ENCODE measurements at places on chromosomes 1 and 21.

DNA sequence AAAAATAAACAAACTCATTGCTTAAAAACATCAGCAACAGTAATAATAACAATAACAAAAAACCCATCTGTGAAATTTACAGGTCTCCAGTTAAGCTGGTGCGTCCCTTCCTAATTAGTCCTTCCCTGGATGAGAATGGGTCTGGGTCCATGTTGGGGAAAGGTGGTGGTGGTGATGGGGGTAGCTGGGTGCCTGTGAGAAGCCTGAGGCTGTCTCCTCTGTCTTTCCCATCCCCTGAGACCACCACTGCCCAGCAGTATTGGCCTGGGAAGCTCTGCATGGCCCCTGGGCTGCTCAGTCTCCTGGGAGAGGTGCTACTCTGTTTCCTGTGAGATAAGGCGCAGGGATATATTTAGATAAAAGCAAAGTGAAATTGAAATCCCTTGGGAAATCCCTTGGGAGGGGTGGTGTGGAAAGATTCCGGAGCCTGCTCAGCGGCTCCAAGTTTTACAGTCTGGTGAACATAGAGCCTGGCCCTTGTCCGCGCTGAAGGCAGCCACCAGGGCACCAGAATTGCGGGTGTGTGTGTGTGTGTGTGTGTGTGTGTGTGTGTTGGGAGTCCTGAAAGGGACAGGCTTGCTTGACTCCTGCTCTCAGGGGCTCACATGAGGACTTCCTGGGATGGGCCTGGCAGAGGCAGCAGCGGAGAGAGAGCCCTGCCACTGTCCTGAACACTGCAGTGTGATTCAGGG lies 150.2 kb downstream of the FOXD2 start:
- no peaks in the 10 kb centered on the region for H3K27me3 ChIP-seq
- H3K4me3 ChIP-seq: no peak overlapping the region
- no peaks in the 10 kb centered on the region for H3K36me3 ChIP-seq
- DNase-seq: no peak
- no peak overlapping the region for H3K27ac ChIP-seq
- no peaks in the 10 kb centered on the region for H3K4me1 ChIP-seq

- DNase-seq: peak; percentile 43
- H3K4me1 ChIP-seq: peaks cover 85% of the 10 kb centered on the region
- no peaks in the 10 kb centered on the region for H3K27me3 ChIP-seq
- H3K4me3 ChIP-seq: no peak overlapping the region
- peak overlapping the region; percentile 92 for H3K27ac ChIP-seq
Measured at GRCh38 chr1:181135437-181135731, 46.9 kb downstream of the IER5 start.

DNA sequence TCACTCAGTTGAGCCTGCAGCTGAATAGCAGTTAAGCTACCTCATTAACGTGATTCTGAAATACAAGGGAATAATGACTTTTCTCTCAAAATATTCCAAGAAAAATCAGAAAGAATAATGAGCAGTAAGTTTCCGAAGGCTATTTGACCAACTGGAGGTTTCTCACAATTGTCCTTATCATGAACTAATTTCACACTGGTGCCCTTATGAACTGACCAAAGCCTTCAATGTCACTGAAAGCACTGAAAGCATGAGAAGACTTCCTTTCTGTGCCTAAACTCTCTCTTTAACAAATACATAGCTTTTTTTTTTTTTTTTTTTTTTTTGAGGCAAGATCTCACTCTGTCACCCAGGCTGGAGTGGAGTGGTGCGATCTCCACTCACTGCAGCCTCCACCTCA lies 18.8 kb downstream of the EIF4G3 start:
- no peak for DNase-seq
- H3K4me1 ChIP-seq: no peaks in the 10 kb centered on the region
- no peak overlapping the region for H3K27ac ChIP-seq
- H3K27me3 ChIP-seq: no peaks in the 10 kb centered on the region

GRCh38 chr1:15981679-15982078 lies 5.8 kb upstream of the ZBTB17 start:
- no peaks in the 10 kb centered on the region for H3K27me3 ChIP-seq
- no peak overlapping the region for H3K4me3 ChIP-seq
- no peak for DNase-seq
- H3K36me3 ChIP-seq: no peaks in the 10 kb centered on the region
- no peak overlapping the region for H3K27ac ChIP-seq

GRCh38 chr1:194281376-194281775 lies 1095.0 kb upstream of the B3GALT2 start:
- H3K4me1 ChIP-seq: peaks cover 3% of the 10 kb centered on the region
- no peaks in the 10 kb centered on the region for H3K36me3 ChIP-seq
- no peaks in the 10 kb centered on the region for H3K27me3 ChIP-seq
- H3K27ac ChIP-seq: no peak overlapping the region
- H3K4me3 ChIP-seq: no peak overlapping the region

DNA sequence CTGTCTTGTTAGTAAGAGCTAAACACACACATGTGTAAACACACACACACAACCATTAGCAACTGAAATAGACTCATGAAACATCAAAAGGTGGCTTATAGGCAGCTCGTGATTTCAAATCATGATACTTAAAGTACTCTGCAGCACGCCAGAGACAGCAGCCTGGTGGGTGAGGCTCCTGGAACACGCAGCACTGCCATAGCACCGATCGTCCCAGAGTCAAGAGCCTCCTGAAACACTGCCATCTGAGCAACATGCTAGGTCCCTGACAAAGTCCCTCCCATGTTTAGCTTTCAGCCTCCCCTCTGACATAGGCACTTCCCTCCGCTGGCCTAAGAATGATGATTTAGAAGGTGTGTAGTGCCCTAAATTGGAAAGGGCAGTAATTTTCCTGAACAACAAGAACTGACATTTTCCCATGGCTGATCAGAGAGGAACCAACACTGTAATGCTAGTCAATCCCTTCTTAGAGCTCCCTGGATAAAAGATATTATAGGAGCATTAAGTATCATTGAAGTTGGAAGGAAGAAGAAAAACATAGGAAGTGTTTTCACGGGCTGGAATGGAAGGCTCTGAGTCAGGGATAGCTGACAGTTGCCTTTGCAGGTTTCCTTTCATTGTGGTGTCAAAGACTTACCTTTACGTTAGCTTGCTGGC lies 14.1 kb upstream of the DPT start:
- no peaks in the 10 kb centered on the region for H3K27me3 ChIP-seq
- no peaks in the 10 kb centered on the region for H3K4me1 ChIP-seq
- no peaks in the 10 kb centered on the region for H3K36me3 ChIP-seq
- H3K4me3 ChIP-seq: no peak overlapping the region

DNA sequence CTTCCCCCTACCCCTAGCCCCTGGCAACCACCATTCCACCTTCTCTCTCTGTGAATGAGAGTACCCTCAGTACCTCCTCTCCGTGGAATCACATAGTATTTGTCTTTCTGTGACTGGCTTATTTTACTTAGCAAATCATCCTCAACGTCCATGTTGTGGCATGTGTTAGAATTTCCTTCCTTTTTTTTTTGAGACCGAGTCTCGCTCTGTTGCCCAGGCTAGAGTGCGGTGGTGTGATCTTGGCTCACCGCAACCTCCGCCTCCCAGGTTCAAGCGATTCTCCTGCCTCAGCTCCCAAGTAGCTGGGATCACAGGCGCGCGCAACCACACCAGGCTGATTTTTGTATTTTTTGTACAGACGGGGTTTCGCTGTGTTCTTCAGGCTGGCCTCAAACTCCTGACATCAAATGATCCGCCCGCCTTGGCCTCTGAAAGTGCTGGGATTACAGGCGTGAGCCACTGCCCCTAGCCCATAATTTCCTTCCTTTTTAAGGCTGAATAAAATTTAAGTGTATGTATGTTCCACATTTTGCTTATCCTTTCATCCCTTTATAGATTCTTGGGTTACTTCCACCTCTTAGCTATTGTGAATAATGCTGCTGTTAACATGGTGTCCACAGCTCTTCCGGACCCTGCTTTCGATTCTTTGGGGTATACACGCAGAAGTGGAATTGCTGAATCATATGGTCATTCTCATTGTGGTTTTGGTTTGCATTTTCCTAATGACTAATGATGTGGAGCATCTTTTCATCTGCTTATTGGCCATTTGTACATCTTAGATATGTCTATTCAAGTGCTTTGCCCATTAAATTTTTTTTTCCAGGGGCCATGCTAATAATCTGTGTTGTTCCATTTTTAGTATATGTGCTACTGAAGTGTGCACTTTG lies 32.3 kb downstream of the ERRFI1 start:
- peaks cover 10% of the 10 kb centered on the region for H3K4me1 ChIP-seq
- H3K36me3 ChIP-seq: no peaks in the 10 kb centered on the region

DNA sequence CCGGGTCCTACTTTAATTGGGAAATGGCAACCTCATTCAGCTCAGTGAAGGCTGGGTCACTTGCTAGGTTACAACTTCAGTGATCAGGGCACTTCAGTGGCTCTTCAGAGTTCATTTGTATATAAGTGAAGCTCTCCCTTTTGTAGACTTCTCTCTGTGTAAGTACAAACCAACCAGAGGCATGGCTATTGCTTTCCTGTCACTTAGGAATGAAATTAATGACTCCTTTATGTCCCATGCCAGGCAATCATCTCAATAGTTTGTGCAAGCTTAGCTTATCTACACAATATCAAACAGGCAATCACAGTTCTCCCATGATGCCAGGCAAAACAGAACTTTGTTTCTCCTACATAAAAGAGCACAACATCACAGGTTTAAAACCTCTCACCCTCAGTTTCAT lies 22.8 kb upstream of the CTBS start:
- no peak overlapping the region for H3K27ac ChIP-seq
- DNase-seq: no peak
- H3K27me3 ChIP-seq: no peaks in the 10 kb centered on the region
- H3K4me3 ChIP-seq: no peak overlapping the region
- H3K36me3 ChIP-seq: no peaks in the 10 kb centered on the region

DNA sequence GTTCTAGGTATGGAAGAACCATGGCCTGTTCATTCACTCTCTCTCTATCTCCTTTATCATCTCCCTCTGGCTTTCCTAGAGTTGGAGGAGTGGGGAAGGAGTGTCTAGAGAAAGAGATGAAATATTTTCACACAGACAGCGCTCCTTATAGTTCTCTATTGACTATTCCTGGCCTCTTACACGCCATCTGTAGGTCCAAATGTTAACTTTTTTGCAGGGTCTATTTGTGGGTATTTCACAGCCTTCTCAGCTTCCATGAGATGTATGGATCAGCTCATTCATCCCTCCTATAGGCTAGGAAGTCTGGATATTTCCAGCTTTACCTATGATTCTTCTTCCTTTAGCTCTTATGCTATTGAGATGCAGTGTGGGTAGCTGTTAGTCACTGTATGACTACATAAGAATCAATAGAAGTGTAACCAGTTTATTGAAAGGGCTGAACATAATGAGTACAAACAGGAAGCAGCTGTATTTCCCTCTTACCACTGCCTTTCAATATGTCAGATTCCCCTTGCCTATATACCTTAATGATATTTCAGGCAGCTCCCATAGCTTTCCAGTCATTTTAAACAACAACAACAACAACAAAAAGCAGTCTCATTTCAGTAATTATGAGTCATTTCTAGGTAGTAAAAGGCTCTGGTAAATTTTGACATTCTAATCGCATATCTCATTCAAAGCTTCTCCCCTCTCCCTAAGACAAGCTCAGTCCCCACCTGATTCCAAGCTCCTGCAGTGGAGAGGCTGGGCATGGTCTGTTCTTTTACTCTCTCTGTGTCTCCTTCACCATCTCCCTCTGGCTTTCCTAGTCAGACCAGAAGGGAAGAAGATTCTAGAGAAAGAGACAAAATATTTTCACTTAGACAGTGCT lies 149.5 kb downstream of the TTLL7 start:
- no peak overlapping the region for H3K27ac ChIP-seq
- no peaks in the 10 kb centered on the region for H3K27me3 ChIP-seq
- no peaks in the 10 kb centered on the region for H3K36me3 ChIP-seq
- H3K4me1 ChIP-seq: no peaks in the 10 kb centered on the region
- DNase-seq: no peak
- H3K4me3 ChIP-seq: no peak overlapping the region

- DNase-seq: peak; percentile 50
- no peaks in the 10 kb centered on the region for H3K36me3 ChIP-seq
- H3K4me3 ChIP-seq: no peak overlapping the region
- H3K4me1 ChIP-seq: peaks cover 2% of the 10 kb centered on the region
- H3K27ac ChIP-seq: no peak overlapping the region
Measured at GRCh38 chr1:156140879-156141707, 12.3 kb upstream of the SEMA4A start.

DNA sequence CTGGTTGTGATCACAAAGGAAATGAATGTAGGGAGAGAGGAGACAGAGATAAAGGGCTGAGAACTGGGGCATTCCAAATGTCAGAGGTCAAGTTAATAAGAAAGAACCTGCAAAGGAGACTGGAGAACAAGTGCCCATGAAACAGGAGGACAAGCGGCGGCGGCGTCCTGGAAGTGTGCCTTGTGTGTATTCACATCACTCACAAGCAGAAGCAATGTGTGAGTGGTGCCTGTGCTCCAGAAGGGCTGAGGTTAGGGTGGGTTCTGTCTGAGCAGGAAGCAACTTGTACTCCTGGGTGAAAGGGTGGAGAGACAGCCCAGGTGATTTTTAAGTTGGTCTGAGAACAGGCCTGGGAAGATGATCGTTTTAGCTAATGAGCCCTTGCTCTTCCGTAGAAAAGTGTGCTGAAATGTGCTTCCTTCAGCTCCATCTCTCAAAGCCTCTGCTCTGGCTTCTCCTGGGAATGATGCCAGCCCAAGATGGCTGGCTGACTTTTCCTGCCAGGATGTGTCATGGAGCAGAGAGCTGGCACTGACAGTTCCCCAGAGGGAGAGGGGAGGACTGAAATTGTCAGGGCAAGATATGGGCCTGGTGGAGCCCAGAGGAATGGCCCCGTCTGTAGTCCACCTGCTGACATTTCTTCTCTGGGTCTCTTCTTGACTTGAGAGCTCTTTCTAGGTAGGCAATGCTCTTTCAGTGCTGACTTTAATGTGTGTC lies 25.1 kb upstream of the PLEKHA6 start:
- H3K27ac ChIP-seq: no peak overlapping the region
- H3K4me1 ChIP-seq: no peaks in the 10 kb centered on the region
- no peaks in the 10 kb centered on the region for H3K27me3 ChIP-seq
- no peak for DNase-seq
- H3K36me3 ChIP-seq: no peaks in the 10 kb centered on the region

DNA sequence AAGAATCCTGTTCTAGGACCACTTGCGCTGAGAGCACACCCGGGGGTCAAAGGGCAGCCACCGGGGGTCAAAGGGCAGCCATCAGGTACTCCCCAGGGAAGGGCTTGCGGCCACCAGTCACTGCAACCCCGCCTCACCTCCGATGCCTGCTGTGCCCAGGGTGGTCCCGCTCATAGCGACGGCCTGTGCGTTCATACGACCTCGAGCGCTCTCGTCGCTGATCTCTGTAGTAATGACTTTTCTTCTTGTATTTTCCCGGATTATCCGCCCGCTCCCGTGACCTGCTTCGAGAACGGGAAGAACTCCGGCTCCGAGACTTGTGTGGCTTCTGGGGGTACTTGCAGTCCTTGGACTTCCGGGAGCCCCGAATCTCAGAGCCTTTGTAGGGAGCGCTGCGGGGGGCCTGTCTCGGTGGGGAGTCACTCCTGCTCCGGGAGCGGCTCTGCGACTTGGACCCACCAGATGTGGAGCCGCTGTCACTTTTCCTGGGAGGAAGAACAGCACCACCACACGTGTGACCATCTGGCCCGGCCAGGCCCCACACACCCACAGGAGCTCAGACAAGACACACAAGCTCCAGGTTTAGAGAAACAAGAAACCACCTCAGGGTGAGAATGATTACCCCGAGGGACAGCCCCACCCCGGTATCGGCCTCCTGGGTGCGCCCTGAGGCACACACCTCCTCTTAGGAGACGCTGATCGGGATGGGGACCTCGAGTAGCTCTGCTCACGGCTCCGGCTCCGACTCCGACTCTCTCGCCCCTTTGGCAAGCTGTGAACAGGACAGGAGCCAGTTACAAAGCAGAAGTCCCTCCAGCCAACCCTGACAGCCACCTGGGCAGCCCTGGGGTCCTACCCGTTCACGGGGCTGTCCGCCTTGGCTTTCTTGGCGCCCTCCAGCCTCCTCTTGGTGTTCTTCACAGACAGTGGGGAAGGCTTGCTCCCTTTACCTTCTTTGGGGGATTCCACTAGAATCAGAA lies 11.7 kb downstream of the CCNL2 start:
- DNase-seq: no peak
- no peak overlapping the region for H3K4me3 ChIP-seq
- H3K27ac ChIP-seq: no peak overlapping the region
- H3K27me3 ChIP-seq: no peaks in the 10 kb centered on the region
- H3K36me3 ChIP-seq: peaks cover 15% of the 10 kb centered on the region

All from B cell (primary cell).